ENCODE measurements at places on chromosomes 11 and 22.

GRCh38 chr11:105700271-105700670, 90.4 kb downstream of the GRIA4 start:
- DNase-seq = no peak

GRCh38 chr22:46748908-46749675, 11.0 kb upstream of the CERK start:
- no peak for DNase-seq

DNA sequence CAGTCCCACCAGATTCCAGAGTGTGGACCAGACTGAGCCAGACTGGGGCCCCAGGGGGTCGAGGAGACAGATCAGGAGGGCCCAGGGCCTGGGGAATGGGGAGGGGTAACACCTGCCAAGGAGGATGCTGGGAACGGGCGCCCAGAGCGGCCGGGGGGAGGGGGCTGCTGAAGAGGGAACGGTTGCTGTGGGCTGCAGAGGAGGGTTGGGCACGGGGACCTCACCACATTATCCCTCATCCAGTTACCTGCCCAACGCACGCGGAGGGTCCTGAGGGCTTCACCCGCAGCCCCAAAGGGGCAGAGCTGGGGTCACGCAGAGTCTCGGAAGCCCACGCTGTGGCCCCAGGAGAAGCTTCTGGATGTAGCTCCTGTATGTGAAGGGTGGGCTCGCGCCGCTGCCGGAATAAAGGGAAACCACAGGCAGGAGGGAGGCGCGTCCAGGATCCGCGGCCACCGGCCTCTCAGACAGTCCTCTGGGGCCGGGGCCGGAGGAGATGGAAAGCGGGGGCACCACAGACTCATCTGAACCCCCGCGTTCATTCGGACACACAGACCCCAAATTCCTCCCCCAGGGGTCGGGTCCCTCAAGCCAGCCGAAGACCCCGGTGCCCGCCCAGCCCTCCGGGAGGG, 866 bp upstream of the SELENOO start:
- DNase-seq = no peak

DNA sequence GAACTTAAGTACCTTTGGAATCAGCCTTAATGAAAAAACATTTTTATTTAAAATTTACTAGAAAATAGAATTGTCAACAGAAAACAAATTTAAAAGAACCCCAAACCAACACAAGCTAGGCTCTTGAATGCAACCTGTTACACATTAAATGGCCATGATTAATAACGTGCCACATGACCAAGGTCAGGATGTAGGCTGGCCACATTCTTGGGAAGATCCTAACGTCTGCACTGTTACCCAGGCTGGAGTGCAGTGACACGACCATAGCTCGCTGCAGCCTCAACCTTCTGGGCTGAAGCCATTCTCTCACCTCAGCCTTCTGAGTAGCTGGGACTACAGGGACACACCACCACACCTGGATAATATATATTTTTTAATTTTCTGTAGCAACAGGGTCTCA, 126.4 kb upstream of the APOA1 start:
- no peak for DNase-seq

Measured in DMS79 (cell line).